ENCODE measurements at places on chromosomes 11 and 22.

DNA sequence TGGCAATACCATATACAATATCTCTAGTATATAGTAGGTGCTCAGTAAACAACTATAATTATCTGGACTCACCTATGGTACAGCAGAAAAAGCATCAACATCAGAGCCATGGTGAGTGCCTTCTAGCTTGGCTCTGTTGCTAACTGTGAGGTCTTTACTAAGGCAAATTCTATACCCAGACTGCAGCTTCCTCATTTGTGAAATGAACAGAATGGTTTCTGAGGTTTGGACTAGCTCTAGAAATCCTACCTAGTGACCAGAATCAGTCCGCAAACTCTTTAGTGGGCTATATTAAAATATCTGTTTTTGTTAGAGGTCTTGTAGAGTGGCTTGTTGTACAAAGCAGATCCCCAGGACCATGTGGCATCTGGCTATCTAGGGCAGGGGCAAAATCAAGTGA is 3.7 kb downstream of the MS4A1 start:
- DNase-seq: no peak

DNA sequence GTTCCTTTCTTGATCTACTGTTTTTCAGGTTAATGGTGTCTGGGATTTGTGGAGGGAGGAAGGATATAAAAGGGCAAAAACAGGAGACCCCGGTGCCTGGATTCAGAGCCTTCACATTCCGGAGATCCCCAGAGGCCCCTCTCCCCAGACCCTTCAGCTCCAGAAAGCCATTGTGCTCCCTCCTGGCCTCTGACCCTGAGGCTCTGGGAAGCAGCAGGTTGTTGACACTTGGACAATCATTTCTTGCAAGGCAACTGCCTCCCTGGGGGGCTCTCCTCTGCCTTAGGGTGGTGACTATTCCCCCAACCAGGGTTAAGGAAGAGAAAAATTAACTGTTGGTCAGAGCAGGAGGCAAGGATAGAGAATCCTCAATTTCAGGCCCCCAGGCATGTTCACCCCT is 86.9 kb upstream of the NNMT start:
- no peak for DNase-seq

- no peak for DNase-seq
These were observed 58.8 kb upstream of the APOA1 start for GRCh38 chr11:116896211-116896610.

- no peak for DNase-seq
These were observed 127.9 kb upstream of the OPCML start for GRCh38 chr11:133660202-133660568.

DNA sequence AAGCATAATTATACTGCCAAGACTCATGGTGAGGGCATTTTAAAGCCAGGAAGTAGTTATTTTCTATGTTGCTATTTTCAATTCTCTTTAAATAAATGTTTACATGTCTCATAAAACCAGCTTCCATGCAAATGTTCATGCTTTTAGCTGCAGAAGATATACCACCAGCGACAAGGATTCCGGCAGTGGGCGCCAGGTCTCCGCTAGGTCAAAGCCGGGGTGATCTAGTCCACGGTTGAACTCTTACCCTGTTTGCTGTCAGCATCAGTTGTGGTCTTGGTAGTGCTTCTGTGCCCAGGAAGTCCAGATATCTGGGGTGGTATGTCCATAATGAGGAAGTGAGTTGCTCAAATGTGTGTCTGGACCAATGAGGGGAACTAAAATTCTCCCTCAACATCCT is 265.7 kb downstream of the BRD1 start:
- DNase-seq: no peak

DNA sequence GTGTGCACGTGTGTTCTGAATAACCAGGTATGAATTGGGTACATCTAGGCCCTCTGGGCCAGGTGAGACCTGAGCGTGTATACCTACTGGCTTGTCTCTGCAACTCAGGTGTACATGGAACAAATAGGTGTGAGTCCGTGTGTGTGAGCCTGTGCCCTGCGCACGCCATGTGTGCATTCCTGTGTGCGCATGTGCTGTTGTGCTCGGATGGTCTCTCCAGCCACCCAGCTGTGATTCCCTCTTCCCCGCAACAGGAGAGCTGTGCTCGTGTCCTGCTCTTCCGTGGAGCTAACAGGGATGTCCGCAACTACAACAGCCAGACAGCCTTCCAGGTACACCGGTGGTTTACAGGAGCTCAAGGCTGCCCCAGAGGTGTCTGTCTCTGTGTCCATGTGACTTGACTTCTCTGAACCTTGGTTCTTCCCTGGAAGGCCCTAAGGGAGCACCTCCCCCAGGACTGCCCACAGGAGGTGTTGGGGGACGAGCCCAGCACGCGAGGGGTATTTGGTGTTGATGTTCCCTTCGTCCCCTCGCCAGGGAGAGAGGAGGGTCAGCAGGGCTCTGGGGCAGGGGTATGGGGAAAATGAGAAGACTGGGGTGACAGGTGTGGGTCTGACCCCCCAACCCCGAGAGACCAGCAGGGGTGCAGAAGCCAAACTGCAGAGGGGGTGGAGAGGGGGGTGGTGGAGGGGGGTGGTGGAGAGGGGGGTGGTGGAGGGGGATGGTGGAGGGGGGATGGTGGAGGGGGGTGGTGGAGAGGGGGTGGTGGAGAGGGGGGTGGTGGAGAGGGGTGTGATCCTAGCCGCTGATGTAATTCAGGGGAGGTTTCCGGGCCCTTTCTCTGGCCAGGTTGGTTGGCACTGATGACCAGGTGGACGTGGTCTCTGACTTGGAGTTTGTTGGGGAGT is 10.7 kb downstream of the SHANK3 start:
- DNase-seq: no peak

- DNase-seq: no peak
These were observed 129.4 kb downstream of the SBF2 start for GRCh38 chr11:10164621-10165020.

GRCh38 chr22:27989758-27990450 is 70.8 kb upstream of the PITPNB start:
- no peak for DNase-seq

DNA sequence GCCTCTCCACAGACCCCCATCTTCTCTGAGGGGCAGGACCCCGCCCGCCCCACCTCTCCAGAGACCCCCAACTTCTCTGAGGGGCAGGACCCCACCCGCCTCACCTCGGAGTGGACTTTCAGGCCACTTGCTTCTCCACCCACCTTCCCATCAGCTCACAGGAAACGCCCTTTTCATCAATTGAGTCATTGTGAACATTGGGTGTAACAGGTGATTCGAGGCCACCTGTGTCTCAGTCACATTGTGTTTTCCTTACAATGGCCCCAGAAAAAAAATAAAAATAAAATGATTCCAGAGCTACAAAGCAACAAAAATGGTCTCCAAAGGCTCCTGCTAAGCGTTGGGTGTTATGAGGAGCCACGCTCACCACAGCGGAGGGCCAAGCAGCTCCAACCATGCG is 36.0 kb downstream of the BRD1 start:
- DNase-seq: no peak

GRCh38 chr11:30485222-30485621 is 100.9 kb downstream of the MPPED2 start:
- no peak for DNase-seq

- no peak for DNase-seq
These were observed 84.6 kb upstream of the PHOX2A start for GRCh38 chr11:72328366-72329224.

DNA sequence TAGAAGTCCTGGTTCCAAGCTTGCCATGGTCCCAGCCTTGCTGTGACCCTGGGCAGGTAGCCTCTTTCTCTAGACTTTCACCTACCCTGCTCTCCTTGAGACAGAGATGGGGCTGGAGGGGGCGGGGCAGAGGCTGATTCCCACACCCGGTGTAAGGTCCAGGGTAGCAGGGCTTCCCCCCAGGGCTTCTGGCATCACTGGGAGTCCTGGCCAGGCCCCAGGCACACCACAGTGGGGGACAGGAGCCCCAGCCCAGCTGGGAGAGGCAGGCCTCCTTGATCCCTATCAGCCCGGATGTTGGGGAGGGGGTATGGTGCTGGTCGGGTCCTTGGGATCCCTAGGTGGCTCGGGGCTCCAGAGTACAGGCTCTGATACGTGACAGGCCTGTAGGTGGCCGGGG is 1.7 kb upstream of the NUDT8 start:
- no peak for DNase-seq

DNA sequence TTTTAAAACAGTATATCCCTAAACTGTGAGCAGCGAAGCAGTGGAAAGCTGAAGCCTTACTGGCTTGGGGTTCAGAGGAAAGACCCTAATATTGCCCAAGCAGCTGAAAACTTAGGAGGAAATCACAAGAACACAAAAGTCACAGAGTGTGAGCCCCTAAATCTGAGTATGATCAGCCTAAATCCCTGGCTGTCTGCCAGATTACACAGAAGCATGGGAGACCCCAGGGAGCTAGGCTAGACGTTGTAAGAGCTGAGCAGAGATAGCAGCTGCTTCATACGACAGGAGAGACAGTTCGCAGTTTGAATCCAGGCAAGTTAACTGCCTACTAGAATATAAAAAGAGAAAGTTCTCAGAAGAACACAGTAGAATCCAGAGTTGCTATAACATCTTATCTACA is 81.2 kb downstream of the PACS1 start:
- DNase-seq: no peak

GRCh38 chr22:19105867-19106802 is 16.1 kb downstream of the DGCR2 start:
- no peak for DNase-seq

GRCh38 chr11:106426696-106427095 is 349.2 kb downstream of the AASDHPPT start:
- no peak for DNase-seq

- DNase-seq: no peak
These were observed 68.2 kb upstream of the TIMP3 start for GRCh38 chr22:32733196-32733768.

- DNase-seq: no peak
These were observed 8.4 kb downstream of the APOBEC3A start for GRCh38 chr22:38965614-38966379.

DNA sequence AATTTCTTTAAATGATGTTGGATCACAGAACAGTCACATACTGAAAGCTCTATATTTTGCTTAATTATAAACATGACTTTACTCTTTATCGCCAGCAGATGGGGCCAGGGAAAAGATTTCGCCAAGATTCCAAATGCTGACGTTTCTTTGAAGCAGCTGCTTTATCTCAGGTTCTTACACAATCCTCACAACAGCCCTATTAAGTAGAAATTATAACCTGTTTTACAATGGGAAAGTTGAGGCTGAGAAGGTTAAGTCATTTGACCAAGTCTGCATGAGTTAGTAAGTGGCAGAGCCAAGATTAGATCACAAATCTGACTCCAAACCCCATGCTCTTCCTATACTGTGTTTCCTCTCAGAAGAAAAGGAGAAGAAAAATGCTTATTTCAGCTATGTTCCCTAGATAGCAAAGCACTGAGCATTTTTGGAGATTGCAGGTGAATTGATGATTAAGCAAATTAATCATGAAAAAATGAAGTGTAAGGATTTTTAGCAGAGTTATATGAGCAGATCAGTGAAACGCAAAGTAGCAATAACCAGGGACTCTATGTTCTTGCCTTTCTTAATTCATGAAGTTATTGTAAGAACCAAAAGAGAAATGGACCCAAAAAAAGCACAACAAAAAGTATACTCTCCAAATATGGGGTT is 79.0 kb downstream of the AASDHPPT start:
- no peak for DNase-seq

- DNase-seq: no peak
These were observed 9.2 kb upstream of the ALX4 start for GRCh38 chr11:44319170-44319551.

DNA sequence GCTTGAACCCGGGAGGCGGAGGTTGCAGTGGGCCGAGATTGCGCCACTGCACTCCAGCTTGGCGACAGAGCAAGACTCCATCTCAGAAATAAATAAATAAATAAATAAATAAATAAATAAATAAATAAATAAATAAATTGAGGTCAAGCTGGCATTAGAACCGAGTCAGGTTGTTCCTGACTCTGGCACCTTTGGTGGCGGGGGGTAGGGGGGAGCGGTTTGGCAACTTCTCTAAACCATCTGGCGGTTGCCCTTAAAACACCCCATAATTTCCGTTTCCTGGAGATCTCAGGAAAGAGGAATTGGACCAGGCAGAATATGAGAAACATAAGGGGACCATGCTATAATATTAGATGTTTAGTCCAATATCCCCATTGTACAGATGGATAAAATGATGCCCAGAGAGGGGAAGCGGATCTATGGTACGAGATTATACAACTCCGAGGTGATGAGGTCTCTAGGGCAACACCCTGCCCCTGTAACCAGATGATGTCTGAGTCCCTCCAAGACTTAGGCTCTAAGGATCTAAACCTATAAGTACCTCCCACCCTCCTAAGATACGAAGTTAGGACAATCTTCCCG is 785 bp downstream of the CLPB start:
- no peak for DNase-seq

GRCh38 chr22:44411226-44412135 is 86.6 kb downstream of the RTL6 start:
- DNase-seq: no peak

- DNase-seq: no peak
These were observed 22.7 kb upstream of the ACER3 start for GRCh38 chr11:76837696-76838677.

GRCh38 chr22:25970999-25971811 is 198.1 kb upstream of the SEZ6L start:
- DNase-seq: no peak

GRCh38 chr22:21949948-21950347 is 2.7 kb downstream of the PPM1F start:
- DNase-seq: no peak

DNA sequence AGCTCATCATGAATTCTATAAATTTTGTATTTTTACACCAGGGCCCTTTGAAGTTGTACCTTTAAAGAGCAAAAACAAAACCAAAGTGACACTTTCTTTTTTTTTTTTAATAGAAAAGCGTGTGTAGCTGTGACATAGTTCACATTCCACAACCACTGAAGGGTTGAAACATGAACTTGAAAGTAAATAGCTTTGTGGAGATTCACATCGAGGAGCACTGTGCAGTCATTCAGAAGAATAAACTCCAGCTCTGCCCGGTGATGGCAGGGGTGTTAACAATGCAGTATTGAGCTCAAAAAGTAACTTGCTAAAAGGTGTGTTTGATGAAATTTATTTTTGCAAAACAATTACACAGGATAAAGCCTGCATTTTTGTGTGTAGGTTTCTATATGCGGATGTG is 1166.2 kb downstream of the TBC1D22A start:
- no peak for DNase-seq

DNA sequence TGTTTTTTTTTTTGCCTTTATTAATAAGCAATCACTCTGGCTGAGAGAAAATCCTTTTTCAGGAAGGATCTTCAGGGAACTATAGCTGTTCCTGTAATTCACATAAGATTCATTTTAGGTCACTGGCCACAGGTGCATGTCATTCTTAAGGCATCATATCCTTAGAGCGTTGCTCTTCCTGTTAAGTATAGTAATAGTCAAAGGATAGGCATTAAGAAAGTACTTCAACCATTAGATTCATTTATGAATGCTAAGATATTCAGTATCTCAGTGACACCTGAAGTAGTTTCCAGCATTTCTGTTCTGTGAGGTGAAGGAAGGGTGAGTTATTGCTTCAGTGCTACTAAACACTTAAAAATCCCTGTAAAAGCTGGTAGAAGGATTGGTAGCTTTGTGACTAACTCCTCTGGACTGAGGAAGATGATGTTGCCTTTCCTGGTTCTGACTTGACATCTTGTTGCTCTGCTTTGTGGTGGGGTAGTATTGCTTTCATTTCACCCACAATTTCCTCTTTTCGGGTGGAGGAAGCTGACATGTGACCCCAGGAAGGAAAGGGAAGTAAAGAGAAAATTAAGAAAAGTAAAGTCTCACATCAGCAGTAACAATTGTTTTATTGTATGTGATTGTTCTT is 34.7 kb downstream of the RNF169 start:
- DNase-seq: no peak

GRCh38 chr22:42078469-42079318 is 806 bp upstream of the SMDT1 start:
- no peak for DNase-seq

Data from stimulated activated CD8-positive, alpha-beta memory T cell treated with anti-CD3 and anti-CD28 coated beads, Interleukin-4, amount 100 ng/mL, for 4 hours (primary cell).